ENCODE measurements at places on chromosomes 4 and X.

DNA sequence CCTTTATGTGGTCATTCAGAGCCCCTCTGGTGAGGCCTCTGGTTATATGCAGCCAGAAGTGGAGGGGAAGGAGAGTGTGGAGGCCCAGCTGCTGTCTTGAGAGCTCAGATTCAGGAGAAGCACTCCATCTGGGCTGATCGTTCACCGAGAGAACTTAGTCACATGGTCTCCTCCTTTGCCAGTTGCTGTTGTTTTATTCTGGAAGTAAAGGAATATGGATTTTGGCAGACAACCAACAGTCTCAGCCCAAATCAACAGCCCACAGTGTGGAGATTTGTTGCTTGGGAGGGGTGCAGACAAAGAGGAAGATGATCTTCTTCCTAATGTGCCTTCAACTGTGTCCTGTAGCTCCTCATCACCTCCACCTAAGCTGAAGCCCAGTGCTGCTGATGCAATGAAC is 355.4 kb downstream of the ANK2 start:
- DNase-seq = no peak

DNA sequence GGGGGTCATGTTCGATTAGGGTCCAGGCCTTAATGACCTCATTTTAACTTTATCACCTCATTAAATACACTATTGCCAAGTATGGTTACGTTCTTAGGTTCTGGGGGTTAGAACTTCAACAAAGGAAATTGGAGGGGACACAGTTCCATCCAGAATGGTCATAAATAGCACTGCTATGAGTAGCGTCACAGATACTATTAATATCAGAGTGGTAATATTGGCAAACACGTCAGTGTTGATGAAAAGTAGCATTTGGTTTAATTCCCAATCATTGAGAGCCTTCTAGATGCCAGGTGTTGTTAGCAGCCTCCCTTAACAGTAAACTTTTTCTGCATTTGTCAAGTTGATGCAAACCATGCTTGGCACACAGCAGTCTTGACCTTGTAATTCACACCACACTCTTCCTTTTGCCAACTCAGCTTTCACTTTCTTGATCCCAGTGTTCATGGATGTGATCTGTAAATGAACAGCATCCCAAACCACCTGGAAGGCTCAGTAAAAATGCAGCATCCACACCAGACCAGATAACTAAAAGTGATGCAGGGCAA is 912.5 kb upstream of the TENM3 start:
- no peak for DNase-seq

GRCh38 chr4:112765317-112765974 is 128.5 kb downstream of the LARP7 start:
- peak; percentile 44 for DNase-seq

- DNase-seq = no peak
Measured at GRCh38 chr4:17911608-17912007, 100.8 kb downstream of the NCAPG start.

DNA sequence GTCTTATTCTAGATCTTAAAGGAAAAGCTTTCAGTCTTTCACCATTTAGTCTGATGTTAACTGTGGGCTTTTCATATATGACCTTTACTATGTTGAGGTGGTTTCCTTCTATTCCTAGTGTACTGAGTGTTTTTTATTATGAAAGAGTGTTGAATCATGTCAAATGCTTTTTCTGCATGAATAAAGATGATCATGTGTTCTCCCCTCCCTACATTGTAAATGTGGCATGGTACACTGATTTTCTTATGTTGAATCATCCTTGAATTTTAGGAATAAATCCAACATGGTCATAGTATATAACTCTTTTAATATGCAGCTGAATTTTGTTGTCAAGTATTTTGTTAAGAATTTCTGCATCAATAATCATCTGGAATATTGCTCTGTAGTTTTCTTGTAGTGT is 4.3 kb downstream of the CLGN start:
- DNase-seq = no peak
